ENCODE measurements at places on chromosomes 7 and 10.
A peak's percentile ranks its signal among the peaks of the same experiment; 100 is the strongest.

DNA sequence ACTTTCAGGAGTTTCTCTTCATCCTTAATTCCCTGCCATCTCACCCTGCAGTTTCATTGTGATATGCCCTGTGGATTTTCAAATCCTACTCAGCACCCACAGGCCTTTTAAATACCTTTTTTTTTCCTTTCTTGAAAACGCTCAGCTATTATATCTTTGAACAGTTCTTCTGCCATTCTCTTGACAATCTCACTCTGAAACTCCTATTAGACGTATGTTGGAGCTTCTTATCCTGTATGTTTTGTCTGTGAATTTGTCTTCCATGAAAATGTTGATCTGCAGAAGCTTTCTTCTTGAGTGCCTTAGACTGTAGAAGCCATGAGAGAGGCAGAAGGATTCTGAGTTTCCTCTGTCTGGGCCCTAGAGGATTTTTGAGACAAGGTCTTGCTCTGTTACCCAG lies 18.9 kb upstream of the YAE1 start:
- peak; percentile 11 for DNase-seq

DNA sequence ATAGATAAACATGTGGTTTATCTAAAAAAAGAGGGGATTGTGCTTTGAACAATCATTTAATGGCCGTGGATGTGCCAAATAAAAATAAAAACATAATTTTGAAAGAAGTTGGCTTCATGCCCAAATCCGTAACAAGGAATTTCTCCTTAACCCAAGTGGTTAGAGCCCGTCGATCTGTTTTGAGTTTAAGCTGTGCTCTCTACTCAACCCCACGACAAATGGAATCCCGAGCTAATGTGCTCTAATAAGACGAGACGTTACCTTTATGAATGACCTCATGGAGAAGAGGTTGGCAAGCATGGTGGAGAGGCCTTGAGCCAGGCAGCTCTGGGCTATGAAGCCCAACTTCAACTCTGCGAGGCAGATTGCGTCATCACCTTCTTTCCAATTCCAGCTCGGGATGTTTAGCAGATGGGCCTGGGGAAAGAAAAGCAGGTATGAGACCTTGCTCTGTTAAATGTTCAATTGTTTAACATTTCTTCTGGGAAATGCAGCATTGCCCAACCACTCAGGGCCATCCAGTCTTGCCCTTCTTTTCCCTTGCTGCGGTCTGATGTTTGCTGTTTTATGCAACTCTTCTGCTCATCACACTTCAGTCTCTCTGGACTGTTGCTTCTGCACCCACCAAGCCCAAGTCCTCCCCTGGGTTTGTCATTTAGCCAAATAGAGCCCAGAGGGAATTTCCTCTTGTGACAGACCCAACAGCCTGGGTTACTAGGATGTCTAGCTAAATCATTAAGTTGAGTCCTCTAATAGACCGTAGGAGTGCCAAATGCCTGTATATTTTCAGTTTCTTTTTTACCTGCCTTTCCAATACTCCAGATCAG lies 564.6 kb downstream of the KCNMA1 start:
- DNase-seq = no peak

DNA sequence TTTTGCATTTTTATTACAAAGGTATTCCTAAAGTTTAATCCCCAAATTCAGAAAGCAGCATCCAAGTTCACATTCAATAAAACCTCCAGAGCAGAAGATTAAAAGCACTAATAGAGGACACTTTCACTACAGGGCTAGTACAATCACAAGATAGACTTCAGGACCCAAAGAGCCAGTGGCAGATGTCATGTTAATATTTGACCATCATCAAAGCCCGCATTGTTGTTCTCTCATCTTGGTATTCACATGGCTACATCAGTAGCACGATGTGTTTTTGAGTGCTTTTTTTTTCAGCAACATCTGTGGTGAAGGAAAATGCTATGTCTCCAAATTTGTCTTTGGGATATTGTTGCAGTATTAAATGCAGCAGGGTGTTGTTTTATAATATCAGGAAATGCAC lies 134.3 kb downstream of the ARL4A start:
- DNase-seq = no peak

DNA sequence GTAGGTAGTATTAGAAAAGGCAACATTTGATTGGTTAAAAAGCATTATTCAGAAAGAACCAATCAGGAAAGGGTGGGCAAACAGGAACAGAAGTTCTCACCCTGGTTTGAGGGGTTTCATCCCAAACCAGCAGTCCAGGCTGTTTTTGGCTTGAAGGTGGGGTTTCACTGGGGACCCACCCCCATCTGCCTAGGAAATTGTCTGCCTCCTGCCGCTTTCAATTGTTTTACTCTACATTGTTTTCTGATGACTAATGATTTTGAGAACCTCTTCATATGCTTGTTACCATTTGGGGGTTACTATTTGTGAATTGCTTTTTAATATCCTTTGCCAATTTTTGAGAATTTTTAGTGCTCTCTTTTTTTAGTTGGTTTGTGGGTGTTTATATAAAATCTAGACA lies 3.3 kb upstream of the PCBD1 start:
- no peak for DNase-seq

GRCh38 chr7:110604885-110605284 lies 486.0 kb upstream of the LRRN3 start:
- DNase-seq = no peak

DNA sequence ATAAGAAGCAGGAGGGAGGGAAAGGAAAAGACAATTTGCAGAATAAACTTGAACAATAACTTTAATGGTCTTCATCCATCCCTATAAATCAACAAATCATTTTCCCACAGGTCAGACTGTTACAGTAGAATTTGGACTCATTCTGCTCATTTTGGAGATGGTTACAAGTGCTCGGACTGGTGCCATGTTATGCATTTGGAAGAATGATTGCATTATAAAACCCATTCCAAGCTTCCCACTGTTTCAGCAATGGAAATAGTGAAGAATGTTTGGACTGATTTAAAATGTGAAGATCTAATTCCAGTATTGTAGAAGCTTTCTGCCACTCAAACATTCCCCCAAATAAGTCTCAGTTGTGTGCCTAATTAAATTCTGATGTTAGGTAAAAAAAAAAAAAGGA lies 99.7 kb upstream of the ZEB1 start:
- no peak for DNase-seq

DNA sequence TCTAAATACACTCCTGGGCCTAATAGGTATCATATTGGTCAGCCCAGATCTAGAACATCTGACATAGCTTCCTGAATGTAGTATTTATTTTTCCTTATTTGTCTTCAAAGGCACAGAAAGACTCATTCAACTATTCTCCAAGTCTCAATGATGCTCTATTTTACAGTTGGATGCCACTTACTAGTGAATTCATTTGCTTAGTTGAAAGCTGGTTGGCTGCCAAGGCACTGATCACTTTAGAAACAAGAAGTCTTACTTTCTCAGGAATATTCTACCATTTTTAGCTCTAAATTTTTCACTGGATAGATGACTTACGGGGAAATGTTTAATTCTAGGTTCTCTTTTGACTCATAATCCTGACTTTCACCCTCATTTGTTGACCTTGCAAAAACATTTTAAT lies 863.4 kb downstream of the SORCS1 start:
- DNase-seq = no peak

DNA sequence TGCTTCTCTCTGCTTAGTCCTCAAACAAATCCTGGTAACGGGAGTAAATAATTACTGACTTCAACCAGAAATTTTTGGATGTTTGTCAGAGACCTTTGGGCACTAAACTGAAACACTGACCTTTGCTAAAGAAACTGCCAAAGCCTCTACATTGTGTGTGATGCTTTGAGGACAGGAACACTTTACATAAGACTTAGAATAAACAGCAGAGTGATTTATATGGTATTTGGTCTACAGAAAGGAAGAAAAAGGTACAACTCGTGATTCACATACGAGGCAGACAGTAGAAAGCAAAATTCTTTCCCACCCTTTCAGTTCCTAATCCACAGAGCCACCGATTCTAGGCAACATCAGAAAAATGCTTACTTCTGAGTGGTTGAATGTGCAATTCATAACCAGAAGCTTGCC lies 59.8 kb downstream of the SLC16A12 start:
- no peak for DNase-seq

GRCh38 chr7:132580277-132580676 lies 4.0 kb upstream of the PLXNA4 start:
- no peak for DNase-seq

GRCh38 chr7:35894721-35895120 lies 93.9 kb downstream of the SEPTIN7 start:
- no peak for DNase-seq

- no peak for DNase-seq
These were observed 66.7 kb downstream of the PRKG1 start for GRCh38 chr10:51141010-51141409.

GRCh38 chr7:114976666-114977065 lies 54.8 kb downstream of the MDFIC start:
- no peak for DNase-seq

DNA sequence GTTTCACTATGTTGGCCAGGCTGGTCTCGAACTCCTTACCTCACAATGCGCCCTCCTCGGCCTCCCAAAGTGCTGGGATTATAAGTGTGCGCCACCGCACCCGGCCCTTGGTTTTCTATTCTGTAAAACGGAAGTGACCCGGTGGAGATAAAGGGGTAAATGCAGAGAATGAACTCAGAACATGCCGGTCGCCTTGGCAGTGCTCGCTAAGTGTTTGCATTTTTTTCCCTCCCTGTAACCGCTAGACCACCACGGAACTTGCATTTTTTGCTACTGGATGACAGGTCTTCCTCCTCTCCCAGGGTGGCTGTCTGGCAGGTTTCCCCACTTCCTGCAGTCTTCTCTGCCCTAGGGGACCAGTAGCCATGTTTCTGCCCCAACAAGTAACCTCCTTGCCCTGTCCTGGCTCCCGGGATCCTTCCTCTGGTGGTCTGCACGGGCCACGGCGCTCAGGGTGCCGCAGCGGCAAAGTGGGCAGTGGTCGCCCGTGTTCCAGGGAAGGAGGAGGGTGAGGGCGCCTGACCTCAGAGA lies 18.8 kb upstream of the GNA12 start:
- DNase-seq = no peak

- no peak for DNase-seq
These were observed 16.8 kb downstream of the APBB1IP start for GRCh38 chr10:26454891-26455290.

- no peak for DNase-seq
These were observed 611 bp downstream of the NDUFA5 start for GRCh38 chr7:123557016-123557397.

GRCh38 chr7:18727115-18727870 lies 231.7 kb downstream of the HDAC9 start:
- no peak for DNase-seq

DNA sequence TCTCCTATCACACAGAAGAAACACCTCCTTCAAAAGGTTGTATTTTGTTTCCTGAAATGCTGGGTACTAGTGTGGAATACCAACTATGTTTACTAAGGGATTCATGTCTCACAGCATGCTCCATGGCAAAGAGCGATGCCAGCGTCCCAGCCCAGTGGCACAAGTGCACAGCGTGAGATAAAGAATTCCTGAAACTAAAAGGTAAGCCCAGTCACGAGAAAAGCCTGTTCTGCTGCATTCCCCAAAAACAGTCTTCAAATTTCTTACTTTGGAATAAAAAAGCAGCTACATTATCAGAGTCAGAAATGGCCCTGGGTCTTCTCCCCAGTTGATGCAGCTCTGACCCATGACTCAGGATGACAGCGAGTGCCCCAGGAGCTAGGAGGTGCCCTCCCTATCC lies 53.1 kb upstream of the DDC start:
- no peak for DNase-seq

GRCh38 chr7:135745703-135746312 lies 2.8 kb downstream of the FAM180A start:
- DNase-seq = peak; percentile 58

DNA sequence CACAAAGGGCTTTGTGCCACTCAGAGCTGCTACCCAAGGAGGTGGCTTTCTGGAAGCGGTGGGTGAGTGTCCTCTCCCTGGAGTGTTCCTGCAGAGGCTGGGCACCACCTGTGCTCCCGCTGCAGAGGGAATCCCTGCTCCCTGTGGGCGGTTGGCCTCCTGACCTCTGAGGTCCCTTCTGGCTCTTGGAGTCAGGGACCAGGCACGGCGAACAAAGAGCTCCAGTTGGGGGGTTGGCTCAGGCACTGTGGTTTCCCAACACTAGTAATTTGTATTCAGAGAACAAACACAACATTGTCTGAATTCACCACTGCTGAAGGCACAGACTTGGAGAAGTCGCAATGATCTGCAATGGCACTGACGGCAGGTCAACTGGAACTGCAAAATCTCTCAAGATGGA lies 328.9 kb downstream of the PRPF18 start:
- DNase-seq = no peak

DNA sequence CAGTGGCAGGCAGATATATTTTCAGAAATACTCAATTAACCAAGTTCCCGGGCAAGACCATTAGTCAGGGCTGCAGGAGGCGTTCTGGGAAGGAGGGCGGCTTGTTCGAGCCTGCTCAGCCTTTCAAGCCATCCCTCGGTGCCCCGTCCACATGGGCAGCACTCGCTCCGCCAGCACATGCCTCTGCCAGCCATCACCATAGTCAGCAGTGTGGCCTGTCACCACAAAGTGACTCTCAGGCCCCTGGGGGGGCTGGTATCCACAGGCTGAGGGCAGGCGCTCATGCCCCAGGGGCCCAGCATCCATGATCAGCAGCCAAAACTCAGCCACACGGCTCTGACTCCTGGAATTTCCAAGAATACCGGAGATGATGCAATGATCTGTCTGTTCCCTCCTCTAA lies 81.9 kb downstream of the CHST15 start:
- no peak for DNase-seq

DNA sequence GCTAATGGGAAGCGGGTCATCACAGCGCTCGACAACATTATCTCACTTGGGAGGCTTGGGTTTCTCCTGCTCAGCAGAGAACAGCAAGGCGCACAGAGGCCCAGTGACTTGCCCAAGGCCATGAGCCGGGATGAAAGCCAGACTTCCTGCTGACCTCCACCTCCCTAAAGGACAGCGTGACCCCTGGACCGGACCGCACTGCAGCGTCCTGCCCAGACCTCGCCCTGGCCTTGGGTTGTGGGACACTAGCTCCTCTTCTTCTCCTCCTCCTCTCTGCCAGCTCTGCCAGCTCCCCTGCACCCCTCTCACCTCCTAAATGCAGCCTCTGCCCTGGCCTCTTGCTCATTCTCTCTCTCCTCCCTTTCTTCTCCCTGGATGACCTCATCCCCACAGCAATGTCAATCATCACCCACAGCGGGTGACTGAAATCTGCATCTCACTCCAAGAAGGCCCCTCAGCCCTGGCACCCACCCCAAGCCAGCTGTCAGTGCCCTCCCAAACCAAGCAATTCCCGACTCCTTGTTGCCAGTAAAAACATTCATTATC lies 19.4 kb downstream of the SPOCK2 start:
- no peak for DNase-seq

DNA sequence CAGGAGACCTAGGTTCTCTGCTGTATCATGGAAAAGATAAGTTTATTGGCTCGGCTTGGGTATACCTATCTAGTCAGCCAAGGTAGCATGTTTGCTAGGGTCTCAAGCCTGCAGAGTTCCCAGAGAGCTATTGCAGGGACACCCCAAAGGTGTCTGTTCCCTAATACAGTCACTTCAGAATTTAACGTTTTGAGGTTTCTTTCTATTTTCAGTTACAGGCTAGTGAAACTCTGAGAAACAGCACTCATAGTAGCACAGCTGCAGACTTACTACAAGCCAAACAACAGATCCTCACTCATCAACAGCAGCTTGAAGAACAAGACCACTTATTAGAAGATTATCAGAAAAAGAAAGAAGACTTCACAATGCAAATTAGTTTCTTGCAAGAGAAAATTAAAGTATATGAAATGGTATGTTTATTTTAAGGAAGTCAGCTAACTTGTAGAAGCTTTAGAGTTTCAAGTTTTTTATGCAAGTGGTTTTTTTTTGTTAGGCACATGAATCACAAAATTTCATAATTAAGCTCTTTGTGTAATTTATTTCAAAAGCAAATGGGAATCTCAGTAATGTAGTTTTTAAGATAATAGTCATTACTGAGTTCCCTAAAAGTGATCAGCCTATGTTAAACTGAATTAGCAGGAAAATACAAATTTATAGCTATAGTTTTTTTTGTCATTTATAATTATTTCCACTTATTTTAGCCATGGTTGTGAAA lies 54.9 kb downstream of the AKAP9 start:
- DNase-seq = no peak
